ENCODE measurements at places on chromosomes 7 and 10.

DNA sequence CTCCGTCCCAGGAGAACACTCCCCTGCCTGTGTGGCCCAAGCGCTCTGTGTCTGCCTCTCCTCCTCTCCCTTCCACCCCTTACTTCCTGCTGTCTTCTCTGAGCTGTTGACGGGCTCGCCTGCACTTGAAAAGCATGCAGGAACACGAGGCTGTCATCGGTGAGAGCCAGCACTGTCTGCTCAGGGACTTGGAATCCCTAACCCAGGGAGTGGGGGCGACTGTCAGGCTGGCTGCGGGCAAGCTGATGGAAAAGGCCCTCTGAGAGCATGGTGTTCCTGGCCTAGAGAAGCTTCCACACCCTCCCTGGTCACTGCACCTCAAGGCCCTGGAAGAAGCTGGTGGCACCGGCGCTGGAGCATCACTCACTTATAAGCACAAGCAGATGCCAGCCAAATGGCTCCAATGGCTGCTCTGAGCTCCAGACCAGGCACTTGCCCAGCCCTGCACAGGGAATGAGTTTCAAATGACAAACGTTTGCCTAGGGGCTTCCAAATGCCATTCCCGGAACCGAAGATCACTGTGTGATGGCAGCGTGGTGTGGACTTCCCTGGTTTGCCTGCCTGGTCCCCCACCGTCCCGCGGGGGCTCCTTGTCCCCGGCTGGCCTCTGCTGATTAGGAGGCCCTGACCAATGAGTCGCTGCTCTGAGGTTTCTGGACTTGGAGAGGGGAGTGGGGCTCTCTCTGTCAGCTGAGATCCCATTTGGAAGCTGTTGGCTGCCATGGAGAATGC, 56.7 kb upstream of the EBF3 start:
- DNase-seq: no peak

DNA sequence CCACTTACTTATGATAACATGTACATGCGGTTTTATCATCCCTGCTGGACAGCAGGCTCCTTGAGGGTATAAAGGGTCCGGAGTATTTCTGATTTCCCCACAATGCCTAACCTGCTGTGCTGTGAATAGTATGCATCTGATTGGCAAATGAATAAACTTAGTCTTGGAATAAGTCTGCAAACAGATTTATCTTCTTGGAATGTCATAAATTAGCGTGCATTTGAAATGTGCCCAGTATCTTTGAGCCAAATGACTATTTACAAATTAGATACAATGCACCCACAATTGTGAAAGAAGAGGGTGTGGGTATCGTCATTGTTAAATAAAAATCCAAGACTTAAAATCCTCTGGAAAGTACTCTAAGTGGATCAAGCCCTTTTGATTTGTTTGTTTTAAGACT, 106.0 kb downstream of the OSBPL3 start:
- no peak for DNase-seq

GRCh38 chr10:51806079-51806835, 106.9 kb upstream of the CSTF2T start:
- no peak for DNase-seq

GRCh38 chr10:22278441-22278782, 37.8 kb upstream of the COMMD3 start:
- no peak for DNase-seq

DNA sequence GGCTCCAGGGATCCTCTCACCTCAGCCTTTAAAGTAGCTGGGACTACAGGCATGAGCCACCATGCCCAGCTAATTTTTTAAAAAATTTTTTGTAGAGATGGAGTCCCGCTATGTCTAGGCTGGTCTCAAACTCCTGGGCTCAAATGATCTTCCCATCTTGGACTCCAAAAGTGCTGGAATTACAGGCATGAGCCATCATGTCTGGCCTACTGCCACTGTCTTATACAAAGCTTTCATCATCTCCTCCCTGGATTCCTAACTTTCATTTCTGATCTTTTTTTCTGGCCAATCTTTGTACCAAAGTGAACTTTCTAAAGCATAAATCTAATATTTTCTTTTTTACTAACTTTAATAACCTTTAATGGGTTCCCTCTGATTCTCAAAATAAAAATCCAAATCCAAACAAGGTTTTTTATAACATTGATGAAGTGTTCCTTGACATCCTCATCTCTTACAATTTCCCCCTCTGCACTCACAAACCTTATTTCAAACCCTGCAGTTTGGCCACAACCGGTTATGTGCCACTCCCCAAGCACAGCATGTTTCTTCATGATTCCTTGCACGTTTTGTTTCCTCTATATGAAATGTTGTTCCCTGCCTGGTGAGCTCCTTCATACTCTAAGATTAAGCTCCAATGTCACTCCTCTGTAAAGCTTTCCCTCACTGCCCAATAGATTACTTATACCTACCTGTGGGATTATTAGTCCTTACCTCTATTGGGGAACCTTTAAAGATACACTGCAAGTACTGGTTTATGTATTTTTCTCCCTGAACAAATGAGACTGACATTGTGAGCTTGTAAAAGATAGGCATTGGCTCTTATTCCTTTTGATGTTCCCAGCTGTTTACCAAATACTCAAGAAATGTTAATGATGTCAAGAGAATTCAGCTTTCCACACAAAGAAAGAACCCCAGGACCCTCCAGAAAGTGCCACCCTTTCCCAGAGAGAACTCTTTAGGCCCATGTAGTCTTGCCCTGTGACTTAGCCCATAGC, 101.7 kb downstream of the HOXA1 start:
- DNase-seq: no peak

- DNase-seq: no peak
Measured at GRCh38 chr7:118039963-118040489, 143.9 kb upstream of the LSM8 start.

GRCh38 chr7:103577059-103577458, 131.1 kb upstream of the SLC26A5 start:
- DNase-seq: no peak

- DNase-seq: no peak
Measured at GRCh38 chr10:86899670-86900276, 57.6 kb downstream of the MMRN2 start.

DNA sequence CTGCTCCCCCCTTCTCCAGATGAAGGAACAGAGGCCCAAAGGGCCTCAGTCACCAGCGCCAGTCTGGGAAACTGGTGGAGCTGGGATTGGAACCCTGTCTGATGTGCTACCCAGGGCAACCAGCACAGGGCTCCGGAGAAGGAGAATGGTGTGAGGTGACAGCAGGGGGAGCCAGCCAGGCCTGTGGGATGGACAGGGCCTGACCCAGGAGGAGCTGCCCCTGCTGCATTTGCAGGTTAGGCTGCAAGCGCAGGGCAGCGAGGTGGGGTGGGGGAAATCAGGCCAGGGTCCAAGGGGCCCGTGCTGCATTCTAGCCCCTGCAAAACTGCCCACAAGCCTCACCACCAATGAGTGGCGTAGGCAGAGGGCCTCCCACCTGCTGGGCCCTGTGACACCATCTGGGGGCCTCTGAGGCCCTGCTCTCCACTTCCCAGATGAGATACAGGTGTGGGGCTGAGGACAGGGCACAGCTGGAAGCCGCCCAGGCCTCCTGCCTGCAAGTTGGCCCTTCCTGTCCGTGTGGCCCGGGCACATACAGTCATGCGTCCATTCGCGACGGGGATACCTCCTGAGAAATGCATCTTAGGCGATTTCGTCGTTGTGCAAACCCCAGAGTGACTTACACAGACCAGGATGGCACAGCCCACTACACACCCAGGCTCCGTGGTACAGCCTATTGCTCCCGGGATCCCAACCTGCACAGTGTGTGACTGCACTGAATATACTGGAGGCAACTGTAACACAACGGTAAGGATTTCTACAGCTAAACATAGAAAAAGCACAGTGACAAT, 45.3 kb downstream of the RASGEF1A start:
- no peak for DNase-seq

- no peak for DNase-seq
Measured at GRCh38 chr10:114017873-114018272, 25.8 kb upstream of the ADRB1 start.

- DNase-seq: no peak
Measured at GRCh38 chr7:13024121-13024674, 336.8 kb downstream of the ARL4A start.

DNA sequence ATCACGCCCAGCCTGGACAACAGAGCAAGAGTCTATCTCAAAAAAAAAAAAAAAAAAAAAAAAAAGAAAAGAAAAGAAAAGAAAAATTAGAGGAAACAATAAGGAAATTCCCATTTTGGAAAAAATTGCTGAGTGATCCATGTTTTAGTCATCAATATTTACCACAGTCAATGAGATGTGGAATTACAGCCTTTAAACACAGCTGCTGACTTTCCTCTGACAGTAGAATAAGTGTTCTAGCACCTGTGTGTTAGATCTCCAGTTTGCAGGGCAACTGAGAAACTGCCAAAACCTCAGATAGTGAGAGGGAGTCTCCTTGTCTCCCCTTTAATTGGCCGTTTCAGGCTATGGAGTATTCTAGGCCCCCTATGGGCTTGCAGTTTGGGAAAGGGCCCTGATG, 520.1 kb downstream of the KCNMA1 start:
- DNase-seq: no peak

DNA sequence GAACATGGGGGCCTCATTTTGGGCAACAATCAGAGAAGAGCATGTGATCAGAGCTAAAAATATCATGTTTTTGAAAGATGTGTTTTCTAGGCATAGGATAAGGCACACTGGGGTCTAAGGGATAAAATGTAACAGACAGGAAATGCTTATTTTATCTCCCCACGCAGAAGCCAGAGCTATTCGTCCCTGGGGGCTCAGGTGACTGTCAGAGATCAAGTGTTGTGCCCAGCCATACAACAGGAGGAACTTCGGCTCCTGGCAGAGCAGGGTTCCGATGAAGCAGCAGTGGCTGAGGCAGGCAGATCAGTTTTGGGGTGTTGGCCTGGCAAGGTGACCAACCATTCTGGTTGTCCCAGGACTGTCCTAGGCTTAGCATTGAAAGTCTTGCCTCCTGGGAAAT, 15.2 kb downstream of the NPY start:
- no peak for DNase-seq

GRCh38 chr10:126392469-126392868, 4.2 kb upstream of the ADAM12 start:
- DNase-seq: no peak

DNA sequence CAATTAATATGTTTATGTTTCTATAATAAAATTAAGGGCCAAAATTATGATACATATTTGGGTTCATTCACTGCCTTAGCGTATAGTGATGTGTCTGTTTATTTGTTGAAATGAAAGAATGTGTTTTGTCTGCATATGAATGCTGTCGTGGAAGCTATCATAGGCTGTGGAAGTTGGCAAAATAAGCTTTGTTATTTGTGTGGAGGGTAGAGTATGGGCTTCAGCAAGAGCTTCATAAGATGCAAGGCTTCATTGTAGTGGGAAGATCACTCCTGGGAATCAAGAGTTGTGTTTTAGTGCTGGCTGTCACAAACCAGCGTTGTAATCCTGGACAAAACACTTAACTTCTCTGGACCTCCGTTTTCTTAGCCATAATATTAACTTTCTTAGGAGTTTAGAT, 2.5 kb downstream of the SLK start:
- no peak for DNase-seq

GRCh38 chr7:97005183-97006054, at the start of gene DLX6:
Gene DLX6, plus strand, starts transcription at chr7:97005553. Its CDS starts 425 bp downstream, at chr7:97005978.
- no peak for DNase-seq

DNA sequence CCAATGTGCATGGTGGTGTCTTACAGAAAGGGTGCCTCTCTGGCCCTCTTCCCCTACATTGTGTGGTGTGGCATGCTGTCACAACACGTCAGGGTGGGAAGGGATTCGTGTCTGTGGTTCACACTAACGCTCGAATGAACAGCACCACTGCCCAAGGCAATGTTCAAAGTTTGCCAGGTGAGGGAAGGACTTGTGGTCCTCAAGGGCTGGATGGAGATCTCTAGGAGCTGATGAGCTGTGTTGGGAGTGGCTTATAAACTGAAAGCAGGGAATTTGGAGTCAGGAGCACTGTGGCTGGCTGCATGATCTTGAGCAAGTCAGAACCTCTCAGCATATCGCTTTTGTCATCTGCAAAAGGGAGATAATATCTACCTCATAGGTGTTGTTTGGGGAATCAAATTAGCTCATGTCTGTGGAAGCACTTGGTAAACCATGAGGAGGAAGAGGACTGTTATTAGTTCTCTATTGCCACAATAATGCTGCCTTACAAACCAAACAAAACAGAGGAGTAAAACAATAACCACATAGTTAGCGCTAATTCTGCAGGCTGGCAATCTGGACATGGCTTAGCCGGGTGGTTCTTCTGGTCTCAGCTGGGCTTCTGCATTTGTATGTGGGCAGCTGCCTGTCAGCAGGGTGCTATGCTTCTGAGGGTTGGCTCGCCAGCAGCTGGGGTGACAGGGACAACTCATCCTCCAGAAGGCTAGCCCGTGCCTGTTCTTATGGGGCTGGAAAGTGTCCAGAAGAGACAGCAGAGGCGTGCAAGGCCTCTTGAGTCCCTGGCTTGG, 22.9 kb upstream of the C10orf105 start:
- no peak for DNase-seq

DNA sequence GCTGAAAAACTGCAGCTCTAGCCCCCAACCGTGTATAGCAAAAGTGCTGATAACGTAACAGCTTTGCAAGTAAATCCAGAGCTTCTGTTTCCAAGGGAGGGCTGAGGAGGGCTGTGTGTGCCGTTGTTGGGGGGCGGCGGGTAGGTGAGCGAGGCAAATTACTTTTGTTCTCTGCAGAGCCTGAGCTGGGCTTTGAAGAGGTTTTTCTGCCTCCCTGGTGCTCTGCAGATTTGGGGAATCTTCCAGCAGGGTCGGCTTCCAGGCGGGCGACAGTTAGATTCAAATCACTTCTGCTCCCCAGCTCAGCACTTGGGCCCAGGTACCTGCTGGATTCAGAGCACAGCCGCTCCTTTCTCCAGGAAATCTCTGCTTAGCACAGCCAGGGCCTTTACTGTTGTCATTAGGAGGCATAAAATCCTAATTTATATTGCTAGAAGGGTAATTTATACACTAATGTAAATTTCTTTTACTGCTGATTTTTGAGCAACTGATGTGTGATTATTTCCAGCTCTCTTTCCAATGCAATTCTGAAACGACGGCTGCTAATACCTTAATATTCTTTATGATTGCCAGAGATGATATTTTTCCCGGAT, 442.4 kb downstream of the TYW1 start:
- no peak for DNase-seq

GRCh38 chr10:112585960-112586359, 138.9 kb downstream of the VTI1A start:
- DNase-seq: no peak

DNA sequence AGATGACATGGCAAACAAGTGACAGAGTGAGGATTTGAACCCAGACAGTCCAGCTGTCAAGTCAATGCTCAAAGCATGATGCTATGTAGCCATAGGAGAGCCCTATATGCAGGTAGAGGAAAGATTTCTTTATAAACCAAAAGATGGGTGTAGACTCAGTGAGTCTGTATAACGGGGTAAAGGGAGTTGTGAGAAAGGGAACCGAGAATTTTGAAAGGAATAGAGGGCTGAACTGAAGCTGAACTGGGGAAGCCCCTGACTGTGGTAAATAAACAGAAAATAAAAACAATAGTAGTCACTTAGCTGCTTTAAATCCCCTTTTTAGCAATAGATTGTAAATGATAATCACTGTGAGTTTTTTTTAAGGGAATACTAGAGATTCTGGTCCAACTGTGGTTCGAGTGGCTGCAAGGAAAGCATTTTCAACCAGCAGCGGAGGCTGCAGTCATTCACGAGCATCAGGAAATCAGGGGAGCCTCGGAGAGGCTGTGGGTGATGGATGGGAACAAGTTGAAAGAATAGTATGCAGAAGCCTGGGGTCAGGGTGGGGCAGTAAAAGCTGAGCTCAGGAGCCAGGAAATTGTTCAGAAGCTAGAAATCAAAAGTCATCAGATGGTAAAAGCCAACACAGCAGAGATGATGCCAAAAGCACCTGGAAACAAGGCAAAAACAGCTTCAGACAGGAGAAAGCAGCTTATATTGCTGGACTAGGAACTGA, 393.5 kb downstream of the GFRA1 start:
- DNase-seq: no peak

- no peak for DNase-seq
Measured at GRCh38 chr7:103996639-103997038, 7.2 kb upstream of the RELN start.
